ENCODE measurements at places on chromosomes 11 and 22.
A peak's percentile ranks its signal among the peaks of the same experiment; 100 is the strongest.

DNA sequence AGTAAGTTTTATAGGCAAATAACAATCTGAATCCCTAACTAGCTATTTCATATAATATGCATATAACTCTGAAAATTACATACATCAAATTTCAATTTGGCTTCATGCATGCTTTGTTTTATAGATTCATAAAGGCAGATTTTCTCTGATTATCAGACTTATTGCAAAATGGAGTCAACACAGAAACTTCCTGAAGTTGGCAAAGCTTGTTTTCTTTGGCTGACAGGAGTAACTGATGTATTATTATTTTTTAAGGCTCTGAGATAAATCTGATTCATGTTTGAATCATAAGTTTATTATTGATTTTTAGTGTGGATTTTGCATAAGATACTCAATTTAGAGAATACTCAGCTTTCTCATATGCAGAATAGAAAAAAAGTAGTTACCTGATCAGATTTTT lies 356.3 kb upstream of the CCDC90B start:
- DNase-seq, result no peak

GRCh38 chr22:35630387-35630793 lies 13.3 kb upstream of the MB start:
- DNase-seq, result no peak

- peak; percentile 98 for DNase-seq
Measured at GRCh38 chr11:66677599-66678375, at the start of gene RBM4B. TSS of gene RBM4B (minus strand) at chr11:66677887. CDS start at chr11:66677079, 808 bp downstream.

GRCh38 chr11:45538939-45539338 lies 126.5 kb downstream of the CHST1 start:
- DNase-seq, result no peak

- DNase-seq, result no peak
Measured at GRCh38 chr22:45562537-45563361, 60.1 kb downstream of the FBLN1 start.

GRCh38 chr11:61089806-61090491 lies 12.3 kb upstream of the CD5 start:
- DNase-seq, result no peak

- DNase-seq, result no peak
Measured at GRCh38 chr11:125342281-125342930, 153.7 kb downstream of the FEZ1 start.

GRCh38 chr11:114202011-114202609 lies 94.1 kb upstream of the NNMT start:
- DNase-seq, result no peak

GRCh38 chr11:117130879-117131278 lies 13.2 kb upstream of the PAFAH1B2 start:
- DNase-seq, result no peak

DNA sequence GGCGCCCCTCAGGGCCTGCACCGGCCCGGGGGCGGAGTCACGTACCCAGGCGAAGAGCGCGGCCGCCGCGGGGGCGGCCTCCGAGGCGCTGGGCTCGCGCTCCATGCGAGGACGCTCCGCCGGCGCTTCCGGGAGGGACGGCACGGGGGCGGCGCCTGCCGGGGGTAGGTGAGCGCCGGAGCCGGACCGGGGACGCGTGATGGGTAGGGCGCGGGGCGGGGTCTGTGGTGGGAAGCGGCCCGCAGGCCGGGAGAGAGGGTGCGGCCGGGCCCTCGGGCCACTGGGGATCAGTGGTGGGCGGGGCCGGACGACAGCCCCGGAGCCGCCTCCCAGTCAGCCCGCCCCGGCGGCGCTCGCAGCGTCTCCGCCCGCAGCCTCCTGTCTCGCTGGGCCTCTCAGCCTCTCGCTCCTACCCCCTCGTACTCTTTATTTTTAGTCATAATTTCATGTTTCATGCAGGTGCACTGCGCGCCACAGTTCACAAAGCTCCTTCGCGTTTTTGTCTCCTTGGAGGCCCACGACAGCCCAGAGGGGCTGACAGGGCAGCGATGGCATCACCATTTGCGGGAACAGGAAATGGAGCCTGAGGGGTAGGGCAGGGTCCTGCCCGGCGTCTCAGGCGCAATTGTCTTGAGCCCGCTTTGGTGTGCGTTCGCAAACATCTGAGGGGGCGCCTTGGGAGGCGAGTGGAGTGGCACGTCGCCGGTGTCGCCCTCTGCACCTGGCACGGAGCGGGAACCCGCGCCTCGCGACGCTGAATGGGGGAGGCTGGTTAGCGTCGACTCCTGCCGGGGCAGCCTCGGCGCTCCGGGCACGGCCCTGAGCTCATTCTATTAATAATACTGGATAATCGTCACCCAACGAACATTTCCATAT lies at the start of gene SERGEF:
TSS of gene SERGEF (minus strand) at position 142 of the 876 bp plus-strand sequence. CDS start at position 105, 37 bp downstream.
- DNase-seq, result peak; percentile 86

GRCh38 chr22:37739035-37739434 lies 42.2 kb downstream of the TRIOBP start:
- no peak for DNase-seq

- no peak for DNase-seq
Measured at GRCh38 chr22:45617948-45618347, 53.7 kb upstream of the ATXN10 start.

DNA sequence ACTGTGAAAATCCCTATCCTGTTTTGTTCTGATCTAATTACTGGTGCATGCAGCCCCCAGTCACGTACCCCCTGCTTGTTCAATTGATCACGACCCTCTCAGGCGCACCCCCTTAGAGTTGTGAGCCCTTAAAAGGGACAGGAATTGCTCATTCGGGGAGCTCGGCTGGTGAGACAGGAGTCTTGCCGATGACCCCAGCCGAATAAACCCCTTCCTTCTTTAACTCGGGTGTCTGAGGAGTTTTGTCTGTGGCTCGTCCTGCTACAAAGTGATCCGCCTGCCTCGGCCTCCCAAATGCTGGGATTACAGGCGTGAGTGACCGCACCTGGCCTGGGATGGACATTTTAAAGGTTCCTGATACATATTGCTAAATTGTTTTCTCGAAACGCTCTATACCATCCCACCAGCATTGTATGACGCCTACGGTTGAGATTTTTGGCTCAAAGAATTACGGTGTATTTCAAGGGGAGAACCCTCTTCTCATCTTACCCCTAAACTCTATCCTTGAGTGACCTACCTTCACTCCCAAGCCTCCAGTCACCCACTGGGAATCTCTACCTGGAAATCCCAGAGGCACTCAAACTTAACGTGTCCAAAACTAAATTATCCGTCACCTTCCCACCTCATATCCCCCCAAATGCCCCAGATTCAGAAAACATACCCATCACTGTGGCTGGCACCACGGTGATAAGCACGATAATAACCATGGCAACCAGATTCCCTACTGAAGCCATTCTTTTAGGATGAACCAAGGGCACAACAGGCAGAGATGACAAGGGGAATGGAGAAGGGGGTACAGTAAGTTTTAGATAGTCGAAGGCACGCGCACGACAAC lies 789 bp upstream of the POLA2 start:
- no peak for DNase-seq

GRCh38 chr11:16759857-16760508 lies 21.5 kb downstream of the C11orf58 start:
- DNase-seq, result no peak

DNA sequence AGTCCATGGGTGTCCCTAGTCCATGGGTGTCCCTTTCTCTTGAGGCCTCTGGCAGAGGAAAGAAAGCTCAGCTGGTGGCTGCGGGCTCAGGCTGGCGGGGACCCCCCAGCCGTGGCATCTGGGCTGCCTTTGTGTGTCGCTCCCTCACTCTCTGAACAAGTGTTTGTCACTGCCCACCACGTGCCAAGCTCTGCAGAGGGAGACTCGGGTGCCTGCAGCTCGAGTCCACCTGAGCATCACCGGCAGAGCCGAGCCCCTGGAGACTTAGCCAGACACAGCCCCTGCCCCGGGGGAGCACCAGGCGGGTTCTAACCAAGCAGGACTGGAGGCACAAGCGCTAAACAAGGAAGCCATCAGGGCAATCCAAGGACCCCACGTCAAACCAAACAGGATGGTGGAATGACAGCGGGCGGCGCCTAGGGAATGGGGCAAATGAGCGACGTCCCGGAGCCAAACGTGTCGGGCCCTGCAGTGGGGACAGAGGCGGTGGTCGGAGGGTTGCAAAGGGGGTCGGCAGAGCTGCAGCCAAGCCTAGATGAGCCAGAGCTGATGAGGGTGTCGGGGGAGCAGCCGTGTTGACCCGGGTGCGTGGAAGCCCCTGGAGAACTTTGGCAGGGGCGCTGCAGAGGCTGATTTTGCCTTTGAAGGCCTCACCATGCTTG lies 2.1 kb upstream of the GRAMD4 start:
- no peak for DNase-seq

- DNase-seq, result no peak
Measured at GRCh38 chr11:125171974-125172373, 7.4 kb downstream of the PKNOX2 start.

GRCh38 chr11:8094656-8095055 lies 13.6 kb downstream of the TUB start:
- DNase-seq, result no peak

GRCh38 chr22:40261783-40262182 lies 84.1 kb downstream of the TNRC6B start:
- no peak for DNase-seq

DNA sequence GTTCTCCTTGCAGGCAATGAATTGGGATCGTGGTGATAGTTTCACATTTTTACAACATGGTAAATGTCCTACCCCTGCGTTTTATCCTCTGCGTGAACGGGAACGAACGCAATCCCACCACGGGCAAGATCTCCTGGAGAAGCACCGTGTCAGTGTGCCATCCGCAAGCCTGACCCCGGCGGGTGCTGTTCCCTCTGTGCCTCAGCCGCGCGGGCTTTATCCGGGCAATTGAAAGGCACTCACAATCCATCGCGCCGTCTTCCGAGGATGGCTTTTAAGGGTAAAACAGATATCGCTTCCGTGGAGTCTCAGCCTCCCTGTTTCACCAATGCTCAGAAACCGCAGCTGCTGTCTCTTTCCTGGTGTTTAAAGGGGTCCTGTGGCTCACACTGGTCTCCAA lies 1387.5 kb downstream of the BRD1 start:
- no peak for DNase-seq

- DNase-seq, result no peak
Measured at GRCh38 chr11:119745112-119745511, 16.1 kb upstream of the NECTIN1 start.

GRCh38 chr11:90650153-90650552 lies 427.3 kb upstream of the CHORDC1 start:
- DNase-seq, result no peak

DNA sequence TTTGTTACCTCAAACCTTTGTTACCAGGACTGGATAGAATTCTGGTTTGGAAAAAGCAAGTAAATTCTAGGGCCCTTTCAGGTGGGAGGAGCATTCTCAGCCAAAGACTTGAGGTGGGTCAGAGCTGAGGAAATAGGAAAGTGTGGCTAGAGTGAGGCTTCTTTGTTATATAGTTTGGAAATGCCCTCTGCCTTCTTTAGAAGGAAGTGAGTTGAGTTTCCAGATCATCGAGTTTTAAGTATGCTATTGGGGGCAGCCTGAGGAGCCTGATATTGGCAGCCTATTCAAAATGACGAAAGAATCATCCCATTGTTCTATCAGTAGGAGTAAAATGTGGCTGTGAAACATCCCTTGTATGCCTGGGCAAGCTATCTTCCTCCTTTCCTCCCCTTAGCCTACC lies 134.1 kb downstream of the ARHGAP42 start:
- DNase-seq, result no peak

DNA sequence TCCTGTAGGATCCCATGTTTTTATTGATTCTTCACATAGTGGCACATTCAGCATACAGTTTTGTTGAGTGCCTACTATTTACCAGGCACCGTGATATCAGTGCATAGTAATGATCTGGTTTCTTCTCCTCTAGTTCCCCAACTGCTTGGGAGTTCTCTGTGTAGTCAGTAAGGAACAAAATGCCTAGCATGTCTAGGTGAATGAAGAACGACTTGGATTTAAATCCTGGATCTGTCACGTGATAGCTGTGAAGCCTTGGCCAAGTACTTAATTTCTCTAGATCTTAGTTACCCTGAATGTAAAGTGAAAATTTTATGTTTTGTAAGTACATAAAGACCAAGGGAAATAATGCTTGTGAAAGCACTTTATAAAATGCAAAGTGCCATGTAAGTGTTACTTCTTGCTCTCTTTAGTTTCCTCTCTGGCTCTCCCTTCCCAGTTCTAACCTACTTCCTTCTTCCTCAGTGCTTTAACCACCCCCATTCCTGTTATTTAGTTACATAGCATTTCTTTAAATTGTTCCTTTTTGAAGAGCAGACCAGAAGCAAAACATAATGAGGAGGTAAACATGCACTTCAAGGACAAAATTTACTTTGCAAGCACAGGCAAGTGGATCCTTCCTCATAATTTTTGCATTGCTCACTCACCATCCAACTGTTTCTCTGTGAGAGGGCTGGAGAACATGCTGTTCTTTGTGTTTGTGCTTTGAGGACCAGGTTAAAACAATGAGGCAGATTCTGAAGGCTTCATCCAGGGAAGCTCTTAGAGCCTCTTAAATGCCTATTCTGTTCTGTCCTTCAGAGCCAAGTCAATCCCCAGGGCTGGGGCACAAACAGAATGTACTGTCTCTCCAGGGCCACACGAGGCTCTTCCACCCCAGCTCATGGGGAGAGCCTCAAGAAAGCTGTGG lies 353.9 kb upstream of the TENM4 start:
- no peak for DNase-seq

DNA sequence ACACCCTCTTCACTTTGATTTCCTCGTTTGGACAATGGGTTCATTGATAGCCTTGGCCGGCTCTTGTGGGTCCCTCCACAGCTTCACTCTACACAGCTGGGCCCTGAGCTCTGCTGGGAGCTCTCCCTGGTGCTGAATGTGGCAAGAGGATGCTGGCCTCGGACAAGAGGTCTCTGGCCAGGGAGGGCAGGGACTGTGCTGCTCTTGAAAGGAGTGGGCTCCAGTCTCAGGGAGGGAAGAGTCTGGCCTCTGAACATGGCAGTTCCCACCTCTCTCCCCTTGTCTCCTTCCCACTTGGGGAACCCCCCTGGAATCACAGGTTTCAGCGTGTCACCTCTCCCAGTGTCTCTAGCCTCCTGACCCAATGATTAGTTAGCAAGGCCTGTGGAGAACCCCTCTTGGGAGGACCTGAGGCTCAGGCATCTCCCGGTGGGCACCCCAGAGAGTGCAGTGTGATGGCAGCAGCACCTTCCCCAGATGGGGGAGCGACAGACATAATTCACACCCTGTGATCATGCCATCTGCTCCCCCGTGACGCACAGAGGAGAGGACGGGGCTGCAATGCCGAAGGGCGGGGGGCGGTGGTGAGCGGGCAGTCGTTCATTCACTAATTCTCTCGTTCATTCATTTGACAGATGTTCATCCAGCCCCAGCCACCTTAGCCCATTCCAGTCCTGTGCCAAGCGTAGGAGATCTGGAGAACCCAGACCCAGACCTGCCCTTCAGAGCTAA lies 2.8 kb upstream of the CABP7 start:
- DNase-seq, result no peak
